NCI-H524 (cell line): ENCODE measurements at places on chromosomes 7 and 10.

DNA sequence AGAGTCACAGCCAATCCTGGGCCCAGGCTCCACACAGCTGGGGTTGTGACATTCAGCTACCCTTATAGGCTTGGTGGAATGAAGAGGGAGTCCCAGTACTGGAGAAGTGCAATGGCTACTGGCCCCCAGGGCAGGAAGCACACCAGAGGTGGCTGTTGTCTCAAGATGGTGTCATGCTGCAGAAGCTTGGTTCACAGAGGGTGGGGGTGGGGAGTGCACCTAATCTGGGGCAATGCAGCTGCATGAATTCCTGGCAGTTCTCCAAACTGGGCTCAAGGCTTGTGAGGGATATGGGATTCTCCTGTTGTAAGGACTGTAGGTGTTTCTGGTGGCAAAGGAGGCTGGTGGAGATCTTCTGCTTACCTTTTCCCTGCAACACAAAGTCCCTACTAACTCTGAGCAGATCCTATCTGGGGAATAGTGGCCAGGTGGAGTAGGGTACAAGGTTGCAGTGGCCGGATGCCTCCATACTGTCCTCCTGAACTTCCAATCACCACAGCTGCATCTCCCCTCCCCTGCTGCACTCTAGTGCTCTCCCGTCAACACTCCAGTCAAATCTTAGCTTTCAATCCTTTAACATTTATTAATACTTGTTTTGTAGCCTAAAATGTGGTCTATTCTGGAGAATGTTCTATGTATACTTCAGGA lies 27.4 kb upstream of the PLA2G12B start:
- no peak for DNase-seq

DNA sequence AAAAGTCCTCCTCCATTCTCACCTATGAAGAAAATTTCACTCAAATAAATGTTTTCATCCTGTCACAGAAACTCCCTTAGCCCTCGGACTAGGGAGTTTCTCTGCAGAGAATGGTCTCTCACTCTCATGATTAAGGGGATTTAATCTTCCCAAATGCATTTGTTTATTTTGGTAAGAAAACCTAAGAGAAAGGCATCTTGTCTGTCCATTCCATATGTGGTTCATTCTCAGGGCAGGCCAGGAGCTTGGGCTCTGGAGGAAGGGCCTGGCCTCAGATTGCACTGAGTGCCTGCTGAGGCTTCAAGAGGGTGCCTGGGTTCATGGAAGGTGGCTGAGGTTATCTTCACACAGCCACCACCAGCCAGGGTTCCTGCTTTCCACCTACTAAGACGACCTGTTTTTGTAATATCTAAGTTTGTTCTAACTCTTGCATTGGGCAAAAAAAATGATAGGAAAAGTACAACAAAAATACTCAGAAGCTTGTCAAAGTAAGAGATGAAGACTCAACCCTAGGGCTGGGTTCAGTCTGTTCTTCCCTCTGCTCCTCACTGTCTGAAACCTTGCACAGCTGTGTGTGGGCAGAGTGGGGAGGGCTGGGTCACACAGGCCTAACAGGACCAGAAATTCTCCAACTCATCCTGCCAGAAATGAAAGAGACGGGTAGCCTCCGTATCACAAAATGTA lies 186.7 kb downstream of the CXCL12 start:
- DNase-seq: no peak

GRCh38 chr7:113175525-113176104 lies 57.3 kb upstream of the SMIM30 start:
- no peak for DNase-seq

DNA sequence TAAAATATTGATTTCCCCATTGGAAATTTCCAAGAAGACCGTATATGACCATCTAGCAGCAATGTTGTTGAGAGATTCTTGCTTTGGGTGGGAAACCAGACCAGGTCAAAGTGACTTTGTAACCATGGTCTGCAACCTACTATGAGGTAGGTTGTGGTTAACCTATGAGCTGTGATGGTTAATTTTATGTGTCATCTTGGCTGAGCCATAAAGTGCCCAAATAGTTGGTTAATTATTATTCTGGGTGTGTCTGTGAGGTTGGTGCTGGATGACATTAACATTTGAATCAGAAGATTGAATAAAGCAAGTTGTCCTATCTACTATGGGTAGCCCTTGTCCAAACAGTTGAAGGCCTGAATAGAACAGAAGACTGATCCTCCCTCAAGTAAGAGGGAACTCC lies 18.3 kb upstream of the RALA start:
- DNase-seq: no peak

DNA sequence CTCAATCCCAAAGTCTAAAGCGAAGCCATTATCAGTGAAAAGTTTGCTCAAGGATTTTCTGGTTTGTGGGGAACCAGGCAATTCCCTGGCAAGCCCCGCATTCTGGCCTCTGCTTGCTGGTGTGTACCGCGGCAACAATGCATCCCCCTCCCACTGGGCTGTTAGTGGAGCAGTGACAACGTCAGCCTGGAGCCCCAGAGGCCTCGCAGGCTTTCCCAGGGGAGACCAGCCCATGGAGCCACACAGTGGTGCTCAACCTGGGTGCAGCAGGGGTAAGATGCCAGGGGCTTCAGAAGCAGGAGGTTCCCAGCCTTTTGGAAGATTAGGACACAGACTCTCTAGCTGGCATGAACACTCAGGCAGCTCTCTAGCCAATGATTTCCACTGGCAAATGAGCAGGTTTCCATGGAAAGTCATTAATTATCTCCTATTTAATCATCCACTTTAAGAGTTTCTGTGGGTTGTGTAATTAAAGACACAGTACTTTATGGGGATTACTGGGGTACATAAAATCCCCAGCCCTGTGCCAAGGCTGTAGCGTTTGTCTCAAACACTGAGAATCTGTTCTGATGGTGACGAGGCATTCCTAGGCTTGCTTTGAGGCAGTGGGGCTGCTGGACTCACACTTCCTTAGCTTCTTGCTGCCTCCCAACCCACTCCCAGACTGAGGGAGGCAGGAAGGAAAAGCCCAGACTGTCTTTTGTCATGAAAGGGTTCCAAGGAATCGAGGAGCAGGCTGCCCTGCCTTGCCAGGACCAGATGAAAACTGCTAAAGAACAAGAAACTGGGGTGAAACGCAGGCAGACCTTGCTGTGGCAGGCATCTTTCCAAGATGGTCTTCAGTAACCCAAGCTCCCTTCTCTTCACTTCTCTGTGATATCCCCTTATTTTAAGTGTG lies 411.9 kb upstream of the SHH start:
- DNase-seq: peak; percentile 53

- no peak for DNase-seq
Measured at GRCh38 chr7:43394441-43395130, 188.3 kb upstream of the STK17A start.

DNA sequence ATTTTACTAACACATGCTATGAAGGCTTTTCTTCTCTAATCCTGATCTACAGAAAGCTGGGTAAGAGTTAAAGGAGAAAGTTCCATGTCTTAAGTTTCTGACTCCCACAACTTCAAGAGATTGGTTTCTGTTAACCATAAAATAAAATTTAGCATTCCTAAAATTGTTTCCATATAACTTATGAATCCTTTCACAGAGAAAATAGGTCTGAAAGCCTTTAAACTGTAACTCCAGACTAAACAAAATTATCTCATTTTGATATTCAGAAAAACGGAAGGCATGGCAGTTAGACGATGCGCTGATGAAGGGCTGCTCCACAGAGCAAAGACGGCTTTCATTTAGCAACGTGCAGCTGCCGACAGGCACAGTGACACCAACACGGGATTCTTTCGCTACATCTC lies 133.3 kb downstream of the SLC25A13 start:
- no peak for DNase-seq

DNA sequence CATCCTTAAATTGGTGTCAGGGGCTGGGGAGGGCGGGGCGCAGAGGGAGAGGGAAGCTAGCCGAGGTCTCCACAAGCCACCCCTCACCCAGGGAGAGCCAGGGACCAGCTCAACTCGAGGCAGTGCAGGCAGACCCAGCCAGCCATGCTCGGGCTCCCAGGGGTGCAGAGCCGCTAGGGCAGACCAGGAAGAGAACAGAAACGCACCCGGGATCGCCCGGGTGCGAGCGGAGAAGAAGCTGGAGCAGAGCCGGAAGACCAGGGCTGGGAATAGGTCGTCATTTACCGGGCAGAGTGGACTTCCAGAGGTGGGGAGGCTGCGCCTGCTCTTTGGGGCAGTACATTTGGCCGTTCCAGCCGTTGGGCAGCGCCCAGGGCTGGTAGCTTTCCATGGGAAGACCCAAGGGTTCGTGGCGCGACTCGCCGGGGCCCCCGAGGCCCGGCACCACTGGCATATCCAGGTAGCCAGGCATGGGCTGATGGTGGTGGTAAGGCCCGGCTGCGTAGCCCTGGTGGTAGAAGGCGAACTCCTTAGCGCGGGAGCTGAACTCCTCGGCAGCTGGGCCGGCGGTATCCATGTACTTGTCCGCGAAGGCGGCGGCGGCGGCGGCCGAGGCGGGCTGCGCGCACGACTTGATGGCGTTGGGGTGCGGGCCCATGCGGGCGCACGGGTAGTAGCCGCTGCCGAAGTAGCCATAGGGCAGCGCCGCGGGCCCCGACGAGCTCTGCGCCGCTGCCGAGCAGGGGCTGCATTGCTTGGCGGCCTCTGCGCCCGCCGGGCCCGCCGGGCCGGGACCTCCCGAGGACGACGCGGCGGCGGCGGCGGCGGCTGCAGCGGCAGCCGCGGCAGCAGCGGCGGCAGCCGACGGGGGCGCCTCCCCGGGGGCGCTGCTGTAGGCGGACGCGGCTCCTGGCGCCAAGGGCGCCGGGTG lies 755 bp downstream of the HOXA13 start:
- peak; percentile 7 for DNase-seq

- no peak for DNase-seq
Measured at GRCh38 chr10:58856508-58857240, 319.8 kb upstream of the PHYHIPL start.

GRCh38 chr7:41538810-41539724 lies 163.8 kb downstream of the INHBA start:
- no peak for DNase-seq

- peak; percentile 7 for DNase-seq
Measured at GRCh38 chr10:100562008-100562672, 26.4 kb downstream of the HIF1AN start.

GRCh38 chr7:138402749-138403148 lies 57.3 kb upstream of the TRIM24 start:
- DNase-seq: no peak

DNA sequence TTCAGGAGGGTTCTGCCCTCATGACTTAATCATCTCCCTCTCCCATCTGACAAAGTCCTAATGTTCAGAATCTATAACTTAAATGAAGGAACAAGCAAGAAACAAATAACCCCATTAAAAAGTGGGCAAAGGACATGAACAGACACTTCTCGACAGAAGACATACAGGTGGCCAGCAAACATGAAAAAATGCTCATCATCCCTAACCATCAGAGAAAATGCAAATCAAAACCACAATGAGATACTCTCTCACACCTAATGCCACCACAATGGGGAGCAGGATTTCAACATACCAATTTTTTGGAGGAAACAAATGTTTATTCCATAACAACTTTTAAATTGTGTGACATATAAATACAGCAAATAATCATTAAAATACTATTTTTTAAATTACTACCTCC lies 3.0 kb upstream of the HTR7 start:
- no peak for DNase-seq
